Neural crest cell (in vitro differentiated cells): ENCODE measurements at places on chromosomes 1 and 21. TPM values are rescaled to one million over a fixed set of nuclear protein-coding genes. Genes with fewer than 3 reads are reported as not detected.

The KRTAP10-7 gene
- total RNA-seq: not detected in 2 replicates

The NPPB gene
- total RNA-seq: not detected in 2 replicates

The PADI2 gene
- 0.16 and 0.20 TPM in 2 replicates for total RNA-seq

The LMX1A gene
- total RNA-seq: not detected in 2 replicates

The GJA5 gene
- 1.1 and 1.2 TPM in 2 replicates for total RNA-seq

DNA sequence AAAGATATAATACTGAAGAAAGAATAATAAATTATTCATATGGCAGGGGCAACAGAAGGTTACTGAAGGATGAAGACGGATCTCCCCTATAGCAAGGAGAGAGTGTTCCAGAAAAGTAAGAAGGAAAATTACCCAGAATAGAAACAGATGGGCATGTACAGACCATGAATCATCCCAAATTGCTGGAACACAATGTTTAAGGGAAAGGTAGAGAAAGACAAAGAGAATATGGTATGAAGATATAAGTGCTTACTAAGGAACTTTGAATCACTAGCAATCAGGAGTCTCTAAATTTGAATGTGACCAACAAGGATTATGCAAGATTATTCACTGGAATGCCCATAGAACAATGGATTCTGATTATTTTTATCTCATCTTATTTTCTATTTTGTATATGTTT is 375.4 kb downstream of the COL11A1 start:
- no peaks in the 10 kb centered on the region for H3K36me3 ChIP-seq
- peaks cover 7% of the 10 kb centered on the region for H3K4me1 ChIP-seq
- H3K27ac ChIP-seq: no peak overlapping the region
- H3K27me3 ChIP-seq: no peaks in the 10 kb centered on the region
- no peak overlapping the region for H3K4me3 ChIP-seq

GRCh38 chr1:21814981-21815582 is 3.0 kb downstream of the LDLRAD2 start:
- H3K27ac ChIP-seq: peak overlapping the region; percentile 81
- peaks cover 5% of the 10 kb centered on the region for H3K27me3 ChIP-seq
- no peaks in the 10 kb centered on the region for H3K36me3 ChIP-seq
- H3K4me1 ChIP-seq: peaks cover 29% of the 10 kb centered on the region

DNA sequence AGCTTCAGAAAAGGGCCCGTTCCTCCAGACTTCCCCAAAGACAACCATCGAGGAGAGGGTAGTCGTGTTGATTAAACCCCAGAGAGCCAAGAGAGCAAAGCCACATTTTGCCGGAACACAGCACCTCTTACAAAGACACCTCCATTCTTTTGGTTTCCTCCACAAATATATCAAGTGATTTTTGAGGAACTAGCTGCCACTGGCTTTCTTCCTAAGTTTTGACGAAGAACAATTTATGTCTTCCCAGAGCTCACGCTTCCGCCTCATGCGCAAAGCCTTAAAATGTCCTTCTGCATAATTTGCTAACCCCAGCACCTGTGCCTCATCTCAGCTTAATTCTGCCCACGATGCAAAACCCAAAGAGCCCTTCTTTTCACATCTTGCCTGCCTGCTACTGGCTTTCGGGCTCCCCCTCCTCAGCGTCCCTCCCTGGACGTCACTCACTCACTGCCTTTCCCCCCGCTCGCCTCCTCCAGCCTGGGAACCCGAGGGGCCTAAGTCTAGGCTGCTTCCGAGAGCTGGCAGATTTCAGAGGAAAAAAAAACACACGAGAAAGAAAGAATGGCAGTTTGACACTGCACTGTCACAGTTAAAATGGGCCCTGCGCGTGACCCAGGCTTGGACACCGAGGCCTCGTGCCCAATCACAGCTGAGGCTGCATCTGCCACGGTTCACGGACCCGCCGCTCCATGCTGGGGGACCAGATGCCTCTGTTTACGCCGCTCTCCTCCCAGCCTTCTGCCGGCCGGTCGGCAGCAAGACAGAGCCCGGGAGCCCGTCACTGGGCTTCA is 77.6 kb upstream of the IFNAR2 start:
- no peak overlapping the region for H3K27ac ChIP-seq
- H3K4me1 ChIP-seq: peaks cover 17% of the 10 kb centered on the region
- H3K27me3 ChIP-seq: peaks cover 53% of the 10 kb centered on the region
- DNase-seq: peak; percentile 7
- no peaks in the 10 kb centered on the region for H3K36me3 ChIP-seq

DNA sequence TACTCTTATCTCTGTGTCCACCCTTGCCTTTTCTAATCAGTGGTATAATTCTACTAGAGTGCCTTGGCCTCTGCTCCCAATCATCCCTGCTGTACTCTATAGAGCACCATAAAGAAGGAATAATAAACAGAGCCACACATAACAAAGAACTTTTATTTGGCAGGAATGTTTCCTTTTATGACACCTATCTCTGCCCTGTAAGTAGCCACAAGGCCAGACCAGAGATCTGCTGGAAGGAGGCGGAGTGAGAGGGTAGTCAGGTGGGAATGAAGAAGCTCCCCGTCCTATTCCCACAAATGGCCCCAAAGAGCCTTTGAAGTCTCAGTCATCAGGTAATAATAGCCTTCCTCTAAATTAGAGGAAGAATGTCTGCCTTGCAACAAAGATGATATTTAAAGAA is 32.7 kb downstream of the WLS start:
- peaks cover 26% of the 10 kb centered on the region for H3K4me1 ChIP-seq
- H3K27me3 ChIP-seq: no peaks in the 10 kb centered on the region
- DNase-seq: no peak

DNA sequence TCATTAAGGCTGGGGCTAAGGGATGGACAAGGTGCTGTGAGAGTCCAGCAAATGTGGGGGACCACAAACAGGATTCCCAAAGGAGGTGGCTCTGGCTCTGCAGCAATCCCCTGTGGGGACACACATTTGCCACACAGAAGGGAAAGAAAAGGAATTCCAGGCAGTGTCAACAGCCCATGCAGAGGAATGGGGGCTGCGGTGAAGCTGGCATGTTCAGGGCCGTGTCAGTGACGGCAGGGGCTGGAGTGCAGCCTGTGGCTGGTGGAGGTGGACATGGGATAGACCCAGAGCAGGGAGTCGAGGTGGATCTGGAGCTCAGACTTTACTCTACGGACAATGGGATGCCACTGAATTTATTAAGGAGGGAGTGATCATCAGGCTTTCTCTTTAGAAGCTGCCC is 183.2 kb downstream of the TRABD2B start:
- no peak overlapping the region for H3K4me3 ChIP-seq
- no peak overlapping the region for H3K27ac ChIP-seq
- no peak for DNase-seq
- peaks cover 22% of the 10 kb centered on the region for H3K4me1 ChIP-seq
- H3K27me3 ChIP-seq: peaks cover 5% of the 10 kb centered on the region

DNA sequence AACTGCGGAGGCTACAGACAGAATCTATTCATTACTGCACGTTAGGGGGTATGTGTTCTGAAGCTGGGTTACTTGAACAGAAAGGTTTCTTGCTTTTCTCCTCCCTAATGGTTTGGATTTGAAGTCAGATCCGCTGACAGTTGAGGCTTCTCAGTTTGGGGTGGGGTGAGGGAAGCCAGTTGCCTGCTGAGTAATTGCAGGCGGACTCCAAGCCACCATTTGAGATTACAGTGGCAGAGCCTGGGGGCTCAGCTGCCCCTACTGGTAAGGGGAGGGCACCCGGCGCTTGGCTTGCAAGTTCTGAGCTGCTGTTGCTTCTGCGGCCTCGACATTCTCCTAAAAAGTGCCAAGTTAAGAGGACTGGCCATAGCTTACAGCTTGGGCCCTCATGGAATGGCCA is 2.0 kb downstream of the GRHL3 start:
- no peaks in the 10 kb centered on the region for H3K36me3 ChIP-seq
- H3K27me3 ChIP-seq: peaks cover 92% of the 10 kb centered on the region
- H3K4me3 ChIP-seq: peak overlapping the region; percentile 35
- no peak overlapping the region for H3K27ac ChIP-seq

DNA sequence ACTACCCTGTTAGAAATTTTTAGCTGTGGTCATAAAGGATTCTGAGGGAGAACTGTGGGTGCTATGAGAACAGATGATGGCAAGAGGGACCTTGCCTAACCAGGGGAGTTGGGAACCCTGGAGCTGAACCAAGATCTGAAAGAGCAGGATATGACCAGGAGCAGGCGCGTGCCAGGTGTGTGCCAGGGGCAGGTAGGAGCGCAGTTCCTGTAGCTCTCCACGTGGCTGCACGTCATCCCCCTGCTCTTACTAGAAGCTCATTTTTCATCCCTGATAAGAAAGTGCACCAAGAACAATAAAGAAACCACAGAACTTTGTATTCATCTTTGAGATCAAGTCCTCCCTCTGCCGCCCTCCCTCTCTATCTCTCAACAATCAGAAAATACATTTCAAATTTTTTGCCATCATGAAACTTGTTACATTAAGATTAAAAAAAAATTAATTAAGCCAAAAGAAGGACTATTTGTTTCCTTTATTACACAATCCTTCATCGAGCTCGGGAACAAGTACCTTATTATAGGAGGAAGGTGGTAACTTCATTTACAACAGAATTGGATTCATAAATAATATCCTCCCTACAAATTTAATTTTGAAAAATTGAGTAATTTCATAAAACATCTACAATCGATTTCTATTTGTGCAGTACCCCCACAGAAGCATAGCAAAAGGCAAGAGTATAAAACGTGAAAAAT is 78.5 kb downstream of the SLC35F3 start:
- no peak overlapping the region for H3K27ac ChIP-seq
- DNase-seq: no peak
- no peaks in the 10 kb centered on the region for H3K36me3 ChIP-seq

- peaks cover 49% of the 10 kb centered on the region for H3K27me3 ChIP-seq
- DNase-seq: no peak
- no peaks in the 10 kb centered on the region for H3K4me1 ChIP-seq
- no peaks in the 10 kb centered on the region for H3K36me3 ChIP-seq
- H3K27ac ChIP-seq: no peak overlapping the region
Measured at GRCh38 chr1:46725736-46726108, 6.8 kb upstream of the EFCAB14 start.

DNA sequence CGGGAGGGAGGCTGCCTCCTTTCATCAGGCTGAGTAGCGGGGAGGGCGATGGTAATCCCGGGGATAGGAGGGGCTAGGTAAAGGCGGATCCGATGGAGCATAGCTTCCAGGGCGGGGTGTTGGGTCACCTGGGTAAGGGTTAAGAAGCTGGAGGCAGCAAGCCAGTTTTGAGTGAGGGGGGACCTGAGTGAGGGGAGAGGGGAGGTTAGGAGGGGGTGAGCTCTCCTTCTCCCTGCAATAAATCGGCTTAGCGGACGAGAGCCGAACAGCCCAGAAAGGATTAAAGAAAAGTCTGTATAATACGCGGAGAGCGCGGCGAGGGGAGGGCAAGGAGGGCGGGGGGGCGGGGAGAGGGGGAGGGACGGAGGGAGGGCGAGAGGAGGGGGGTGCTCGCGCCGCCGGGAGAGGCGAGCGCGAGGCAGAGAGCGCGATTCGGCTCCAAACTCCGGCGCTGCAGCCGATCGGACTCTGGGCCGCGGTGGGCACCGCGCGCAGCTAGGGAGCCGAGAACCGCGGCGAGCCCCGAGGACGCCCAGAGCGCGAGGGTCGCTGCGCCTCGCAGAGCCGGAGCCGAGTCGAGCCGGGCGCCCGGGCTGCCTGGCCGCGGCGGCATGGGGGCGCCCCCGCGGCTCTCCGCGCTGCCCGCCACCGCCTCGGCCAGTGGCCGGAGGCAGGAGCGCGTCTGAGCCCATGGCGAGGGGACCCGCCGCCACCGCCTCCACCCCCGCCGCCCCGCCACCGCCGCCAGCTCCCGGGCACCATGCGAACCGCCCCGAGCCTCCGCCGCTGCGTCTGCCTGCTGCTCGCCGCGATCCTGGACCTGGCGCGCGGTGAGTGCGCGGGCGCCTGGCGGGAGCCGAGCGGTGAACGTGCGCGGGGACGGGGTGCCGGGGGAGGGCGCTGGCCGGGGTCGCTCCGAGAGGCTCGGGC is at the start of gene IGSF21:
Gene IGSF21 (plus strand): TSS at position 430 of the 930 bp plus-strand sequence. CDS start 331 bp downstream, at position 761.
- no peak within 1 kb of the TSS for H3K27ac ChIP-seq
- H3K4me3 ChIP-seq: peak within 1 kb of the TSS; percentile 52
- no peaks in the 10 kb centered on the region for H3K36me3 ChIP-seq
- peaks cover 97% of the 10 kb centered on the region for H3K27me3 ChIP-seq
- no peak for DNase-seq

- H3K4me1 ChIP-seq: no peaks in the 10 kb centered on the region
- no peak for DNase-seq
- peak overlapping the region; percentile 67 for H3K27ac ChIP-seq
- H3K4me3 ChIP-seq: no peak overlapping the region
- peaks cover 8% of the 10 kb centered on the region for H3K36me3 ChIP-seq
Measured at GRCh38 chr1:53274541-53275185, 36.3 kb upstream of the MAGOH start.

DNA sequence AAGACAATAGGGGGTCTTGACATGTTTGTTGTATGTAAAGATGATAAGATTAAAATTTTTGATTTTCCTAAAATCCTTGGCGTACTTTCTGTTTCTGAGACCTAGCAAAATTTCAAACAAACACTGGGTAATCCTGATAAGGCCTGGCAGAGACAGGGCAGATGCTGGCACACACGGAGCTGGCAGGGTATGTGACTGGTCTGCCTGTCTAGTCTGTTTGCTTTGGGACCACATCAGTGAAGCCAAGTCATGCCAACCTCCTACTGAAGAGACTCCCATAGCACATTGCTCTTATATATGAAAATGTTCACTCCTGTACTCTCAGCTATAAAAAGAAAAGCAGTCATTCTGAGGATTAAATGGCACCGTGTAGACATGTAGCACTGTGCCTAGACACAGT is 14.1 kb downstream of the TOR3A start:
- no peak for DNase-seq
- H3K4me1 ChIP-seq: peaks cover 10% of the 10 kb centered on the region
- H3K36me3 ChIP-seq: peaks cover 17% of the 10 kb centered on the region
- no peaks in the 10 kb centered on the region for H3K27me3 ChIP-seq
- no peak overlapping the region for H3K27ac ChIP-seq
- no peak overlapping the region for H3K4me3 ChIP-seq

DNA sequence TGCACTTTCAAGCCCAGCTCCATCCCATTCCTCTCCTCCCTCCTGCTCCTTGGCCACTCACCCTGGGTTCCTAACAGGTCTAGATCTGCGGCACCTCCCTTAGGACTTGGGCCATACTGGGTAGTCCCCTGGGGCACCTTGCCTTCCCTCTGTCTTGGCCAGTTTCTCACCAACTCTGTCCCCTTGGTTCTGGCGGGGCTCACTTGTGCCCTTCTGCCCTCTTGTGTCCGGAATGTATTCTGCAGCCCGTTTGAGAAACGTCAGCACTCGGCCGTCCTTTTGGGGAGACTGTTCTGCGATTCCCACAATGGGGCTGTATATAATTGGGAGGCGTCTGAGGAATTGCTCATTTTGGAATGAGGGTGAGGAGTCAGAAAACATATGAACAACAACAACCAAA is 162.4 kb downstream of the ZSCAN20 start:
- H3K36me3 ChIP-seq: no peaks in the 10 kb centered on the region
- no peak overlapping the region for H3K27ac ChIP-seq
- no peaks in the 10 kb centered on the region for H3K4me1 ChIP-seq
- H3K27me3 ChIP-seq: peaks cover 49% of the 10 kb centered on the region

DNA sequence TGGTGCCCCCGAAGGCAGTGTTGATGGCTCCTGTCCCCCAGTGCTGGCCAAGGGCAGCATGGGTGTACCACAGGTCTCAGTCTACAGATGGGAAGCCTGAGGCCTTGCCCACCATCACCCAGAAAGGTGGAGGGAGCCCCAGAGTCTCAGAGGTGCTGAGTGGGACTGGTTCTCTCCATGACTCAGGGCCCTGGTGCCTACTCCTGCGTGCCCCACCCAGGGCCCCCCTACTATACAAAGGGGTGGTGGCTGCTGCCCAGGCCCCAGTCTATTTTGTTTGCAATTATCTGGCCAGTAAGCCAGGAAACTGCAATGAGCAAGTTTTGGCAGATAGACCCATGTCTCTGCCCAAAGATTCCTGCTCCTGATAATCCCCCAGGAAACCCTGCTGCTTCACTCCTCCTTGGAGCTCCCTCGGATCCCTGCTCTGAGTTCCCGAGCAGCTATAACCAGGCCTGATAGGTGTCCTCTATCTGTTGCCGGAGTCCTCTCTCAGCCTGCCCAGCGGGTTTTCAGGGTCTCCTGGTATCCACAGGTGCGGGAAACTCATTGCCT is 41.7 kb downstream of the EDN2 start:
- no peaks in the 10 kb centered on the region for H3K36me3 ChIP-seq
- H3K27me3 ChIP-seq: no peaks in the 10 kb centered on the region
- DNase-seq: no peak
- H3K27ac ChIP-seq: no peak overlapping the region
